ENCODE measurements at places on chromosomes 1 and 21.

GRCh38 chr1:30286241-30286987 is 437.0 kb downstream of the MATN1 start:
- DNase-seq, result no peak
- peaks cover 11% of the 10 kb centered on the region for H3K4me1 ChIP-seq
- no peak overlapping the region for H3K27ac ChIP-seq
- no peak overlapping the region for H3K4me3 ChIP-seq
- H3K27me3 ChIP-seq, result peaks cover 13% of the 10 kb centered on the region

GRCh38 chr1:193929374-193930033 is 743.1 kb upstream of the B3GALT2 start:
- peaks cover 7% of the 10 kb centered on the region for H3K36me3 ChIP-seq
- H3K4me1 ChIP-seq, result no peaks in the 10 kb centered on the region
- no peaks in the 10 kb centered on the region for H3K27me3 ChIP-seq
- no peak for DNase-seq

DNA sequence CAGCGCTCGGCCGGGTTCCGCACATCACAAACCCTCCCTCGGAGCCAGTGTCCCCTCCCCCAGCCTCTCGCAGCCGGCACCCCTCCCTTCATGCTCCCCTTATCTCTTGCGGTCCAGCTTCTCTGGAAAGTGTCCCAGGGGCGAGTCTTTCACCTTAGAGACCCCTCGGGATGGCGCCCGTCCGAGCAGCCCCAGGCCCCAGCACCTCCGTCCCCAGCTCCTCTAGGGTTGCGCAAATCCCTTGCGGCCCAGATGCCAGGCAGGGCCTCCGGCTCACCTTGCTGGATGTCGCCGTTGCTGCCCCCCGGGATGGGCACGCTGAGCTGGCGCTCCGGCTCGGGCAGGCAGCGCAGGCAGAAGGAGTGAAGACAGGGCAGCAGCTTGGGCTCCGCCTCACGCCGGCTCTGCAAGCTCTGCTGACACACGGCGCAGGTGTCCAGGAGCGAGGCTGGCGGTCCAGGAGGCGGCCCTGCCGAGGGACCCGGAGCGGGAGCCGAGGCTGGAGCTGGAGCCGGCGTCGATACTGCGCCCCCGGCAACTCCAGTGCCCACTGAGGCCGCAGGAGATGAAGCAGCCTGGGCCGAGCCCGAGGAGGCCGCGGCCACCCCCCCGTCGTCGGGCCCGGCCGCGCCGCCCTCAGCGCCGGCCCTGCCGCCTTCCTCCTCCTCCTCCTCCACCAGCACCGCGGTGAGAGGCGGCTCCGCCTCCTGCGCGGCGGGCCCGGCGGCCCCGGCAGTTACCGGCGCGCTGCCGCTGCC is 550 bp downstream of the TRIM33 start:
- peak overlapping the region; percentile 100 for H3K4me3 ChIP-seq
- peak overlapping the region; percentile 80 for H3K27ac ChIP-seq

- no peak for DNase-seq
- peaks cover 14% of the 10 kb centered on the region for H3K4me1 ChIP-seq
- H3K4me3 ChIP-seq, result no peak overlapping the region
- peaks cover 18% of the 10 kb centered on the region for H3K27me3 ChIP-seq
- H3K27ac ChIP-seq, result no peak overlapping the region
- no peaks in the 10 kb centered on the region for H3K36me3 ChIP-seq
Observed at GRCh38 chr1:230299191-230300006, 126.7 kb downstream of the PGBD5 start.

DNA sequence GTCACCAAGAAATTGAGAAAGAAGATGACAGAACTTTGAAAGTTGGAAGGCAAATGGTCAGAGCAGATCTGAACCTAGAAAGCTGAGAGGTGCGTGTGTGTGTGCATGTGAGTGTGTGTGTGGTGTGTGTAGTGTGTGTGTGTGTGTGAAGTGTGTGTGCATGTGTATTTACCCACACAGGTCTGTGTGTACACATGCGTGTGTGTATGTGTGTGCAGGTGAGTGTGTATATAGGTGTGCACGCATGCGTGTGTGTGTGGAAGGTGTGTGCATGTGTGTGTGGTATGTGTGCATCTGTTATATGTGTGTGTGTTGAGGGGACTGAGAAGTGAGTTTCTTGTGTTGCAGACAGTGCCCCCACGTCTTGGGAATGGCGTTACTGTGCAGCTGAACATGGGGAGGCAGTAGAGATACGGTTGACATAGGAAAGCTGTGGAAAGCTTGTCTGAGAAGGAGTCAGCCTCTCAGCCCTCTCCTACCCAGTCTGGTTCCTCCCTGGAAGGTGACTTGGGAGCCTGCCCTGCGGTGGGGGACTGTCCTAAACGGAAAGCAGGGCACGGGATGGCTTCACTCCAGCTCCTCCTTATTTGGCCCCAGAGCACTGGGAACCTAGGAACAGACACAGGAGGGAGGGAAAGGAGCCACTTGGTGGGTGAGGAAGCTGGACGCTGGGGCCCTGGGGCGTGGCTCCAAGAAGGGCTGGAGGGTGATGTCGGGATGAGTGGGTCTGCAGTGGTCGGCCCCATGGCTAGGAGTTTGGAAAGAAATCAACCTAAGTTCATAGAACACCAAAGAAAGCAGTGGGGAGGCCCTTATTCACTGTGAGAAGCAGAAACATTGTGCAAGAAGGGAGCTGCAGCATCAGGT is 97.2 kb downstream of the PCBP3 start:
- H3K27me3 ChIP-seq, result no peaks in the 10 kb centered on the region
- peaks cover 2% of the 10 kb centered on the region for H3K36me3 ChIP-seq
- no peak overlapping the region for H3K4me3 ChIP-seq
- peaks cover 11% of the 10 kb centered on the region for H3K4me1 ChIP-seq
- DNase-seq, result no peak

GRCh38 chr1:60573121-60573520 is 499.6 kb upstream of the C1orf87 start:
- H3K27ac ChIP-seq, result no peak overlapping the region
- H3K4me3 ChIP-seq, result no peak overlapping the region
- DNase-seq, result no peak

- no peaks in the 10 kb centered on the region for H3K36me3 ChIP-seq
- H3K27me3 ChIP-seq, result no peaks in the 10 kb centered on the region
- H3K4me1 ChIP-seq, result peaks cover 17% of the 10 kb centered on the region
- H3K27ac ChIP-seq, result no peak overlapping the region
- DNase-seq, result no peak
Observed at GRCh38 chr1:241702442-241703373, 50.6 kb downstream of the WDR64 start.

All from activated T-cell treated with anti-CD3 and anti-CD28 coated beads, Interleukin-2, amount 50 U/mL, for 72 hours (primary cell).